ENCODE measurements at places on chromosomes 12 and 14. TPM values are rescaled to one million over a fixed set of nuclear protein-coding genes. Genes with fewer than 3 reads are reported as not detected.

The MYF5 gene
- total RNA-seq, result not detected

The RNF212B gene
- not detected for total RNA-seq

The MIP gene
- not detected for total RNA-seq

The RNASE12 gene
- not detected for total RNA-seq

The ZDHHC22 gene
- not detected for total RNA-seq

The TRIM9 gene
- 0.50 TPM for total RNA-seq

All from smooth muscle cell of trachea (primary cell).